EL (cell line): ENCODE measurements at places on chromosomes 5 and 9.

GRCh38 chr5:116375926-116376325, 198.7 kb downstream of the SEMA6A start:
- DNase-seq = no peak

DNA sequence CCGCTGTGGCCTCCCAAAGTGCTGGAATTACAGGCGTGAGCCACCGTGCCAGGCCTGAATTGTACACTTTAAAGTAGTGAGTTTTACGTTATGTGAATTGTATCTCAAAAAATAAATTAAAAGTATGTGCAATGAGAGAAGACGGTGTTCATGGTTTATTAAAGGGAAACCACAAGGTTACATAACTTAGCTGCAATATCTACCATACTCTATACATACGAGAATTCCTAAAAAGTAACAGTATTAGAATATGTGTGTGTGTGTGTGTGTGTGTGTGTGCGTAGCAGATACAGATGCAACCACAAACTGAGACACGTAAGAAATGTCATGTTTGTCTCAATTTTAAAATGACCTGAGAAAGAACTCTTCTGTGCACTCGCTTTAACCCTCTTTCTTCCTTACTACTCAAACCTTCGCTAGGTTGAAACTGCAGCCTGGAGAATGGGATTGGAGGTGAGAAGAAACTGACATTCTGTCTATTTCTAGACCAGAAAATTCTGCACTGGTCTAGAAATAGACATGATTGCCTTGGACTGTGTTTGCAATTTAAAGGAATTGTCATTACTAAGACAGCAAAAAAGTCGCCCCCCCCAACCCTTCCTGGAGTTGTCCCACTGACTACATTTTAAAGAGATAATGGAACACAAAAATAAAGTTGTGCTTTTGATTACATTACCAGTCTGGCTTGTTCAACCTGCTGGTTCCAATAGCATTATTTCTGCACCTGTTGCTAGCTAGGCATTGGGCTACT, 167.0 kb downstream of the RGS3 start:
- no peak for DNase-seq

DNA sequence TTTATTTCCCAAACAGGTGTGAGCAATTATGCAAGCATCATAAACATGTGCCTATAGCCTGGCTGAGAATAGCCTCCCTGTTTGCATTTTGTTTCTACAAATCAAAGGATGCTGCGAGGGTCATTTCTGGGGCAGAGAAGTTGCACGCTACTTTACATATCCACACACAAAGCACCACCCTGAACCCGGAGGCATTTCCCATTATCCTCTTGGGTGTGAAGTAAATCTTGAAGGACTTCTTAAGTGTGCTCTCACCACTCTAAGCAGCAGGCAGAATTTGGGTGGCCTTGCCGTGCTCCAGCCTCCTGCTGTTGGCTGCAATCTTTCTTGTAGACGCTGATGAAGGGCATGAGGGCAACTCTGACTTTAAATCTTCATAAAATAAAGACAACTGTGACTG, 124.0 kb upstream of the TLE4 start:
- DNase-seq = no peak

- peak; percentile 91 for DNase-seq
Observed at GRCh38 chr5:78518365-78519197, 130.0 kb downstream of the LHFPL2 start.

GRCh38 chr5:74639807-74640449, 600 bp downstream of the ENC1 start:
- DNase-seq = peak; percentile 55
